ENCODE measurements at places on chromosomes 12 and 14.

DNA sequence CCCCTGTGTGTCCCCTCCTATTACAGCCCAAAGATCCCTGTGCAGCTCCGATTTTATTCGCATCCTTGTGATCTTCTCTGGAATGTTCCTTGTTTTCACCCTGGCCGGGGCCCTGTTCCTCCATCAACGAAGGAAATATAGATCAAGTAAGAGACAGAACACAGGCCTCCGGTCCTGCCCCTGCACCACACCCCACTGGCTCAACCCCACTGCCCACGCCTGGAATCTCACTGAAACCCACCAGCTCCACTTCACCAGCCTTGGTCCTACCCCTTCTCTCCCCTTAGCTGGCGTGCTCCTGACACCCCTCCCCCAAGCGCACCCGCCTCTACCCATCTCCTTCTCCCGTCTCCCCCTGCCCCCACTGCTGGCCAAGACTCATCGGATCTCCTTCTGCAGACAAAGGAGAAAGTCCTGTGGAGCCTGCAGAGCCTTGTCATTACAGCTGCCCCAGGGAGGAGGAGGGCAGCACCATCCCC lies 934 bp upstream of the TAPBPL start:
- DNase-seq: no peak

DNA sequence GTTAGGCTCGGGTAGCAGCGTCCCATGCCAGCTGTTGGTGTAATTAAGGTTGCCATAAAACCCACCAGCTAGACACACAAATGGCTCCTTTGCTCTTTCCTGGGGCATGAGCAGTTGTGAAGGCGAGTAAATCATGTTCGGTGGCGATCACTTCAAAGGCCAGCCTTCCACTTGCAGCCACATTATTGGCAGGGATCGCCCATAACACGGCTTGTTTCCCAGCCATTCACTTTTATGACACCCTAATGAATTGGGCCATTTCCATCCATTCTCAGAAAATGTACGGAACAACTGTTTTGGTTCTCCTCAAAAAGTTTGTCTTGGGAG lies 63.4 kb downstream of the BEGAIN start:
- no peak for DNase-seq

DNA sequence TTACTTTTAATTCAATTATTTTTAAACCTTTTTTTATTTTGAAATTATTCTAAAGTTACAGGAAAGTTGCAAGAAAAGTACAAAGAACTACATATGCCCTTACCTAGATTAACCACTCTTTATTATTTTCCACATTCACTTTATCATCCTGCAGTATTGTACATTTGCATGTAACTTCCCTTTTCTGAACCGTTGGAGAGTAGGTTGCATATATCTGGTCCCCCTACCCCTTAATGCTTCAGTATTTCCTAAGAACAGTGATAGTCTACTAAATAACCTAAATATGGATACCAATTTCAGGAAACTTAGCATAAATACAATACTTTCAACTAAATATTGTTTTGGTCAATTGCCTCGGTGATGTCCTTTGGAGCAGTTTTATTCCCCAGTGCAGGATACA lies 15.0 kb downstream of the G2E3 start:
- no peak for DNase-seq

GRCh38 chr14:50600849-50601248 lies 40.9 kb downstream of the ATL1 start:
- no peak for DNase-seq

Measured in GM12865 (cell line).